Lung (tissue), 17 donors: ENCODE measurements at places on chromosomes 1 and 21. TPM values are rescaled to one million over a fixed set of nuclear protein-coding genes. Genes with fewer than 3 reads are reported as not detected.

- no peak for DNase-seq
Measured at GRCh38 chr1:178923512-178923911, 52.6 kb upstream of the ANGPTL1 start.

- DNase-seq = peak; percentile 68
Measured at GRCh38 chr1:223363856-223364684, at the start of gene SUSD4. Gene SUSD4 (minus strand): TSS chr1:223364176. CDS start chr1:223363425, 751 bp downstream.

DNA sequence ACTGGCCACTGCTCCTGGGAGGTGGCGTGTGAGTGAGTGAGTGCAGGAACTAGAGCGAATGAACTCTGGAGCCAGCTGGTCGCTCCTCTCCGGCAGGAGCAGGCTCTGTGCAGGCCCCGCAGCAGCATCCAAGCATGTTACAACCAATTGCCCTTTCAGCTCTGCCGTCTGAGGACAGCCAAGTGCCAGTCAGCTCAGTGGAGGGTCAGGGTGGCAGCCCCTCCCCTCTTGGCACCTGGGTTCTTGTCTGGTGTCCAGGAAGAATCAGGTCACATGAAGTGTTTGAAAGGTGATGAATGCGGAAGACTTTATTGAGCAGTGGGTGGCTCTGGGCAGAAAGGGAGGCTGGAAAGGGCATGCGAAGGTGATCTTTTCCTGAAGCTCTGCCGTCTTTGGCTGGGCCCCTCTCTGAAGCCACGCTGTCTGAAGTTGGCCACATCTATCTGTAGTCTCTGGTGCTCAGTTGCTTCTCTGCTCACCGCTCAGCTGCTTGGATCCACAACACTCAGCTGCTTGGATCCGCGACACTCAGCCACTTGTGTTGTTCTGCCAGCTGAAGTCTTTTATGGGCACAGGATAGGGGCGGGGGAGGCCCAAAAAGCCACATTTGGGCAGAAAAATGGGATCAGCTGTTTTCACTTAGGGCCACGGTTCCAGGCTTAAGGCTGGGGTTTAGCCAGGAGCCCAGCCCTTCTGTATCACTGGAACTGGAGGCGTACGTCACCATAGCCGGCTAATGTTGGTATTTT lies 139.8 kb downstream of the ADSS2 start:
- no peak for DNase-seq

DNA sequence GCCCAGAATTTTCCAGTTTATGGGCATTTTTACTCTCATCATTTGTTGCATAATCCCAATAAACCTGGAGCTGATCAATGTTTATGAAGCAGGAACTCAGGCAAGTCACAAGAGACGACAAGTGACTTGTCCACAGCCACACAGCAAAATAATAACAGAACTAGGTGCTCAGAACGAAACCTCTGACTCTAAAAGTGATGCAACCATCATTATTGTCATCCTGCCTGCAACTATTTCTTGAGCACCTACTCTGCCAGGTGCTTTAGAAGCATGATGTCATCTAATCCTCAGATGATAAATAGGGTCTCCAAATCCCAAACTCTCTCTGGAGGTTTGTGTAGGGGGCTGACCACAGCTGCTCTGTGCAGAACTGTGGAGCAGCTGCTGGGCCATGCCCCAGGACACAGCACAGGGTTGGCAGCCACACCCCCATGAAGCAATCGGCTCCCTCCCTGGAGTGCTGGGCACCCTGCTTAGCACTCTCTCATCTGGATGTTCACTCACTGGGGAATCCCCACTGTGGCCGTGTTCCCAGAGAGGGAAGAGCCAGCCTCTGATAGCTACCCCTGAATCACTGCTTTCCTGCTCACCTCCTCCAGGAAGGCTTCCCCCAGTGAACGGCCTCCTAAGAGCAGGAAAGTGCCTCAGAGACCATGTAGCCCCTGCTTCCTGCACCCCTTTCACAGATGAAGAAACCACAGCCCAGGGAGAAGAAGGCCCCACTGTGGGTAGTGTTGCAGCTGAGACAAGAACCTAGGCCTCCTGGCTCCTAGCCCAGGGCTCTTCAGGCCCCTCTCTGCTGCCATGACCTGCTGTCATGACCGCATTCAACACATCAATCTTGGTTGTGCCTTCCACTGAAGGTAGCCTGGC lies 2.1 kb downstream of the TTC22 start:
- no peak for DNase-seq

The LCE6A gene
- total RNA-seq = not detected
